Mesenteric fat pad (tissue), 1 donor: ENCODE measurements at places on chromosomes 6 and 20.

- DNase-seq, result no peak
These were observed 84.9 kb downstream of the ASCC3 start for GRCh38 chr6:100796049-100796823.

- DNase-seq, result no peak
These were observed 239.8 kb downstream of the TBX18 start for GRCh38 chr6:84524636-84525035.

- peak; percentile 41 for DNase-seq
These were observed 15.4 kb downstream of the SNPH start for GRCh38 chr20:1281279-1282057.

GRCh38 chr6:54419885-54420284 lies 111.6 kb downstream of the TINAG start:
- DNase-seq, result no peak

DNA sequence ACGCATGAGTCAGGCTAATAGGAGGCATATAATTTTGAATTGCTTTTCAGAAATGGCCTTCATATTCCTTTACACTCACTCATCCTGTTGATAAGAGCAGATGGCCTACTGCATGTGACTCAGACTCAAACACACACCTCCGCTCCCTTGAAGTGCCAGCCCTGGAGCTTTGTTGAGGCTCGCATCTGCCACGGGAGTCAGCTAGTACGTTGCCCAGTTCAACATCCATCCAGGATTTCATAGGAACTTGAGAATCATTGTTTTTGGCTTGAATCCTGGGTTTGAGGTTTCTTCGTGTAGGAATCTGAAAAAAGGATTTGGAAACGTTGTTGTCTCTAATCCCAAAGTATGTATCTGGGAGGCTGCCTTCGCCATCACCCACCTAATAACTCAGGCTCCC lies 87.4 kb upstream of the JAG1 start:
- DNase-seq, result no peak

- DNase-seq, result no peak
These were observed 52.1 kb downstream of the CBLN4 start for GRCh38 chr20:55953201-55953600.

DNA sequence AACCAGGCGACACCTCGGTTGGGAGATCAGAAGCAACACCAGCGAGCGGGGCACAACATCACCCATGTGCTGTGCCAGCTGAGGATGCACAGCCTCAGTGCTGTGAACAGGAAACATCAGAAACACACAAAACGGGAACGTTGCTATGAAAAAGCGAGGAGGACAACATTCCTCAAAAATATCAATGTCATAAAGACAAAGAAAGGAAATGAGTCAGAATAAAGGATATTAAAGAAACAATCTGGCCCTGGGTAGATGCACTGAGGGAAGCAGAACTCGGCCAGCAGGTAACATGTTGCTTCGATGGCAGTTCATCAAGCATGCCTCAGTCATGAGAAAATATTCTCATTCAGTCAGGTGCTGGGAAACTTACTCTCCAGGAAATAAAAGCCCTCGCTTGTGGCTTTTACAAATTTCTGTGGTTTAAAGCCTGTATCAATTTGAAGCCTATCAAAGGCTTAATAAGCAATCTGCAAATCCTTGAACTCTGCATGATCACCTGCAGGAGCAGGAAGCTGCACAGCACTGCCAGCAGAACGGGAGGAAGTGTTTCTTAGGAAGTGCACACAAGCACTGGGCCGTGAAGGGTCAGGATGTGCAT lies 77.5 kb downstream of the GINS1 start:
- no peak for DNase-seq

DNA sequence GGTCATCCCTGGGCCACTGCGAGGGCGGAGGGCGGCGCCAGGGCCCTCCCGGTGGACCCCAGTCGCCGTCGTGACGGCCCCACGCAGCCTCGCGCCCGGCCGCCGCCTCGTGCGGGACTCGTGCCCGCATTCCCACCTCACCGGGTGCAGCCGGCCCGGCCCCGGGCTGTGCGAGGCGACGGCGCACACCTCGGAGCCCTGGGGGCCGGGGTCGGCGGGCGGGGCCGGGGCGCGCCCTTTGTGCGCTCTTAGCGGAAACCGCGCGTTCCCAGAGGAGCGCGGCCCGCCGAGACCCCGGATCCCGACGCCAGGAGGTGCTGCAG lies 5.5 kb upstream of the DLL1 start:
- DNase-seq, result no peak

DNA sequence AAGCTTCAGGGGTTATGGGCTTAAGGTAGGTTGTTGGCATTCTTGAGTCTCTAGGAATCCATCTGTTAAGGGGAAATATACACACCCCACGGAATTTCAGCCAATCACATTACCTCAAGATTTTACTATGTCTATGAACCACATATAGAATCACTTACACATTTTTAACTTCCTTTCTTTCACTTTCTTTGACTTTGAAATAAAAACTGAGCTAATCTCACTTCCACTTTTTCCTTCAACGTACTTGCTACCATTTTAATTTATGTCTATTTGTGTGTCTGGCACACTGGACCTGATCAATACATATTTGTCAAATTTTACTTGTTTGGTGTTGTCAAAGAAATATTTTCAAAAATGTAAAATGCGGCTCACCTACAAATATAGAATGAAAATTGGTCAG lies 545.4 kb upstream of the JAG1 start:
- DNase-seq, result no peak

DNA sequence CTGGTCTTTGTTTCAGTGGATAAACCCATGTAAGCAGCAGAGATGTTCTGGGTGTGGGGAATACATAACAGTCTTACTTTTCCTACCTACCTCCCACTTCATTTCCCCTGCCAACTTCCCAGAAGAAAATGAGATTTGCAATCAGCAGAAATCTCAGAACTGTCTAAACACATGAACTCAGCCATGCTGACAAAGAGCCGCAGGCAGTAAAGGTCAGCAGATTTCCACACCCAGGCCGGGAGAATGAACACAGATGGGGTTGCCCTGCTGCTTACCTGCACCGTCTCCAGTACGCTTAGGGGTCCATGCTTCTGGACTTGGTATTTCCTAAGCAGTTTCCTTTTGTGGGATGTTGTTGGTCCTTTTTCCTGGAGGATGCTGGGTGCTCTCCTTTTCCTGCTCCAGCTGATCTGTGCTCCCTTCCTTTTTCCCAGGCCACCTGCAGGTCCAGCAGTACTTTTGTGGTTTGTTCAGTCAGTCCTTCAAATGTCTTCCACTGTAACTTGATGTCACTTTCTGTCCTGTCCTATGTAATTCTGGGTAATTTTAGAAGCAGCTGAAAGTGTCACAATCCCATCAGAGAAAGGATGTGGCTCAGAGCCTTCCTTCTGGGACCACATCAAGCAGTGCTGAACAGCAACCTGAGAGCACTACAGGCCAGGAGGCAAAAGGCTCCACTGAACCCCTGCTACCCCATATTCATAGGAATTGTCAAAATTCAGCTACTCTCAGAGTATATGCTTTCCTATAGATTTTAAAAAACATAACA lies 129.0 kb downstream of the CEP57L1 start:
- no peak for DNase-seq

DNA sequence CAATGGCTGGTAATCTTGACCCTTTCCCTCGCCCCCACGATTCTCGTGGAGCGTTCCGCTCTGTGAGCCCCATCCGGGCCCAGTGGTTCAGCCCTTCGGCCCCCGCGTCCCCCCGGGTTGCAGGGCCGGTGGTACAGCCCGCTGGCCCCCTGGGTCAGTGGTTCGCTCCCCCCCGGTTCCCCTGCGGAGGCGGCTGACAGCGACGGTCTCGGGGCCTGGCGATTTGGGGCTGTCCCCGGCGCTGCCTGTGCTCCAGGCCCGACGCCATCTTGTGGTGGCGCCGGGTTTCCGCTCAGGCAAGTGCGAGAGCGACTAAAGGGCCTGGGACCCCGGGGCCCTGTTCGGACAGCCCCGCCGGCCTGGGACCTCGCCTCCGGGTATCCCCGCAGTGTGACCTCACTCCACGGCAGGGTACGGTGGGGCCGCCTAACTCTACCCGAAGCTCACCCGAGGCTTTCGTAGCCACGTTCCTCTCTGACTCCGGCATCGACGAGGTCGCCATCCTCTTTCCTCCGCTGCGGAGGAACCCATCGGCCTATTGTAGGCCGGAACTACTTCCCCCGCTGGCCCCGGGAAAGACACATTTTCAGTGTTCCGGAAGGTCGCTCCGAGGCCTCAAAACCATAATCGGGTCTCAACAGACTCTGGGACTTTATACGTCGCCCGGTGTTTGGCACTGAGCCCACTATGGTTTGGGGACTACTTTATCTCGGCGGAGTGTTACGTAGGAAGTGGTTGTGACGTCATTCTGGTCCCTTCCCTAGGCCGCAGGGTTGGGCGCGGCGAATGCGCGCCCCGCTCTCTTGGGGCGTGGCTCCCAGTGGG lies at the start of gene ZNF335:
Gene ZNF335, minus strand, starts transcription at position 529 of the 825 bp plus-strand sequence. CDS start 793 bp downstream, outside the sequence.
- peak; percentile 98 for DNase-seq

DNA sequence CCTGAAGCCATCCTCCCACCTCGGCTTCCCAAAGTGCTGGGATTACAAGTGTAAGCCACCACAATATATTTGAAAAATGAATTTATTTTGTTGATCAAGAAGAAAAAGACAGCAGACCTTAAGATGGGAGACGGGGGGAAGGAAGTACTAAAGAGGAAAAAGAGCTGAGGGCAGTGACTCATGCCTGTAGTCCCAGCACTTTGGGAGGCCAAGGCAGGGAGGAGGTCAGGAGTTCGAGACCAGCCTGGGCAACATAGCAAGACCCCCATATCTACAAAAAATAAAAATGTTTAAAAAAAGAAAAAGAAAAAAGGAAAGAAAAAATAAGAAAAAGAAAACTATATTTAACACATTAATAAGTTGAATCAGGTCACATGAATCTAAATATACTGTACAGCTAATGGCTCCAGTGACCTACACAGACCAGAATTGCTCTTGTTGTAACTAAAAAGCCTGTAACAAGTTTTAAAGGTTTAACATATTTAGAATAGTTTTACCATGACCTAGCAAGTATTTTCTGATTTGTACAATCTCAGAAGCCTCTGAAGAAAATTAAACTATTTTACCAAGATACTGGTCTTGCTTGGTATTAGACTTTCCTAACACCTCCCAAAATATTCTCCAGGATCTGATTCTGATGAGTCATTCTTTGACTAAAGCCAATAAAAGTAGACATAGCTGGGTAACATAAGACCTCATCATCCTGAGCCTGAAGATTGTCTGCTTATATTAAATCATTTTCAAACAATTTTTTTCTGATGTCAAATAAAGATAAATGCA lies 4.3 kb upstream of the AKIRIN2 start:
- DNase-seq, result no peak

DNA sequence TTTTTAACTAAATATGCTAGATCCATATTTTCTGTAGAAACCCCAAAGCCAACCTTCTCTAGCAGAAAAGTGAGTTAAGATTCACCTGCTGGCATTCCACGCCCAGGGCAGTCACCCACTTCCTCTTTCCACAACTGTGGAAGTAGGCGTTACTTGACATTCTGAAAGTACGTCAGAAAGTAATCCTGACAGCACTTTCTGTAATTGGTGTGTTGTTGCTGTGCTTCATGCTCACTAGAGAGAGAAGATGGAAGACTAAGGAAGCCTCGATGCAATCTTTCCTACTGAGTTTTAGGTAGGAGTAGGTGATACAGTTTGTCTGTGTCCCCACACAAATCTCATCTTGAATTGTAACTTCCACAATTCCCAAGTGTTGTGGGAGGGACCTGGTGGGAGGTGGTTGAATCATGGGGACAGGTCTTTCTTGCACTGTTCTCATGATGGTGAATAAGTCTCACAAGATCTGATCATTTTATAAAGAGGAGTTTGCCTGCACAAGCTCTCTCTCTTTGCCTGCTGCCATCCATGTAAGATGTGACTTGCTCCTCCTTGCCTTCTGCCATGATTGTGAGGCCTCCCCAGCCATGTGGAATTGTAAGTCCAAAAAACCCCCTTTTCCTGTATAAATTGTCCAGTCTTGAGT lies 101.1 kb downstream of the MAP3K7 start:
- no peak for DNase-seq

DNA sequence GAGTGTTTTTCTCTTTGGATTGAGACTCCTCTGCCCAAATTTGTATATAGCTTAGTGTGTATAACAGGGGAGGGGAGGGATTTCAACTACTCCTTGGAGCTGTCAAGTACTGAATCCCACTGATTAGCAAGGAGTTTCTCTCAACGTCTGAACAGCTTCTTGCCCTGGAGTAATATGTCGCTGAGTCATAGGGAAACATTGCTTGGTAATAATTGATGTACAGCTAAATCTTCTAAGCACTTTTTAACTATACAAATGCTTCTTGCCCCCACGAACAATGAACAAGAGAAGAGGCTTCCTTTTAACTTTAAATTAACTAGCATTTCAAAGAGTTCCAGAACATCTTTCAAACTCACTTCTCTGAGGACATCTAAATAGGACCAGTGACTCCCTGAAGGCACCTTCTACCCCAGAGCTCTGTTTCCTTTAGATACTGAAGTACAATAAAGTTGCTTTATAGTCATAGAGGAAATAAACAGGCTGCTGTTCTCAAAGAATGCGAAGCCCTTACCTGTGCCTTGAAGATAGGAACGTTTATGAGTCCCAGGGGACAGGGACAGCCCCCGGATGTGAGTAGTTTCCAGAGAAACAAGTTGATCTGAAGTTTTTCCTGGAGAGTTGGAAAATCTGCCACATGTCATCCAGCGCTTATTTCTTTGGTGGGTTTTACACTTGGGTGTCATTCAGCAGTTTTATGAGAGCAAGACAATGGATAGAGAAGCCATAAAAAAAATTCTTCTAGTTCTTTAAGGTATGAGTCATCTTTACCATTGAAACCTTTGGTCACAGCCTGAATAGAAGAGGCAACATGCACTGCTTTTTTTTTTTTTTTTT lies 462.5 kb upstream of the BTBD3 start:
- no peak for DNase-seq

- no peak for DNase-seq
These were observed 245.2 kb downstream of the HAO1 start for GRCh38 chr20:7695051-7695495.

- no peak for DNase-seq
These were observed 100.9 kb downstream of the OPRM1 start for GRCh38 chr6:154139892-154140291.

- no peak for DNase-seq
These were observed 4.0 kb upstream of the ZNF217 start for GRCh38 chr20:53597521-53598120.

DNA sequence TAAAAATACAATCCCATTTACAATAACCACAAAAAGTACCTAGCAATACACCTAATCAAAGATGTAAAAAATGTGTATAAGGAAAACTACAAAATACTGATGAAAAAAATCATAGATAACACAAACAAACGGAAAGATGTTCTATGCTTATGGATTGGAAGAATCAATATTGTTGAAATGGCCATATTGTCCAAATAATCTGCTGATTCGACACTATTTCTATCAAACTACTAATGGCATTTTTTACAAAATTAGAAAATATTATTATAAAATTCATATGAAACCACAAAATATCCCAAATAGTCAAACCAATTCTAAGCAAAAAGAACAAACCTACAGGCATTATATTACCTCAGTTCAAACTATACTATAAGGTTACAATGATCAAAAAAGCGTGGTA lies 978.3 kb upstream of the MAP3K7 start:
- DNase-seq, result no peak

GRCh38 chr6:63635215-63635587 lies 401 bp upstream of the PHF3 start:
- DNase-seq, result no peak

DNA sequence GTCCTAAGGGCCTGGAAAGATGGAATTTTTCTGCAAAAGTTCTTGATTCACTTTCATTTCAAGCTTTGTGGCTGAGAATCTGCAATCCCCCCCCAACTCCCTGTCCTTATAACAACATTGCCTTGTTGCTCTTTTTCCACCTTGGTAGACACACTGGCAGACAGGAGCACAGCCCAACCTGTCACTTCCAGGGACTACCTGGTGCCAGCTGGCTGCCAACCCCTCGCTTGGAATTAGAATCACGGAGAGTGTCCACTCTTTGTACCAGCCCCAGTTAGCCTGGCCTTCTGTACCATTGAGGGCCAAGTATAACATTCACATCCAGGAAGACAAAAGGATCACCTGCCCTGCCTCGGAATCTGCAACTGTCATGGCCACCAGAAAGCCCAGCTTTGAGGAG lies 74.7 kb downstream of the POPDC3 start:
- no peak for DNase-seq
